Right forelimb (tissue), 1 donor: ENCODE measurements at places on chromosomes 5 and 9.

DNA sequence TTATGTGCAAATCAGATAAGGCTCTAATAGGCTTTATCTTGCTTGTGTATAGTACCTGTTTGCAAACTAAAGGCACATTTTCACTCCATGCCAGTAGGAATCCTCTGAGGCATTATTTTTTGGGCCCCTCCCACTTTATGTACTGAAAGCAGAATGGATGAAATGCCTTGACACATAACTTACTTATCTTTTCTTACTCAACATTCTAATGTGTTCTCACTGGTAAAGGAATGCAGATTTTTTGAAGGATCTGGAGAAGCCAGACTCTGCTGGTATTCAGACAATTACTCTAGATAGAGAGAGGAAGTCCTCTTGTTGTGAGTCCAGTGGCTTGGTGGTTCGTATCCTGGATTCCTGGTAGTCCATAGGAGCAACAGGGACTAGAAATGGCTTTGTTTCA is 336.7 kb downstream of the CCDC171 start:
- no peak for DNase-seq

- DNase-seq, result no peak
Observed at GRCh38 chr9:136992819-136993369, 672 bp downstream of the PAXX start.

DNA sequence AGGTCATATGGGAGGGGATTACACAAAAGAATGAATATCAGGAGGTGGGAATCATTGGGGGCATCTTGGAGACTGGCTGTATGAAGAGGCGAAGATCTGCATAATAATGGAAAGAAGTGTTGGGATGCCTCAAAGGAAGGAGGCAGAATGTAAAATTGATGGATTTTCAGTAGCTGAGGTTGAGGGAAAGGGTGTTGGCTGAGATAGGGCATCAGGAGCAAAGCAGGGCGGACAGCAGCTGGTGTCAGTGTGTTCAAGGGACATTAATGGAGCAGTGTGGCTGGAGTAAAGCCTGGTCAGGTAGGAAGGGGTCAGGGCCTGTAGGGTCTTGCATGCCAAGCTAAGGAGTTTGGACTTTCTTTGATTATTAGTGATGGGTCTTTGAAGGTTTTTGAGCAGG is 65.2 kb upstream of the TNFAIP8 start:
- DNase-seq, result no peak

DNA sequence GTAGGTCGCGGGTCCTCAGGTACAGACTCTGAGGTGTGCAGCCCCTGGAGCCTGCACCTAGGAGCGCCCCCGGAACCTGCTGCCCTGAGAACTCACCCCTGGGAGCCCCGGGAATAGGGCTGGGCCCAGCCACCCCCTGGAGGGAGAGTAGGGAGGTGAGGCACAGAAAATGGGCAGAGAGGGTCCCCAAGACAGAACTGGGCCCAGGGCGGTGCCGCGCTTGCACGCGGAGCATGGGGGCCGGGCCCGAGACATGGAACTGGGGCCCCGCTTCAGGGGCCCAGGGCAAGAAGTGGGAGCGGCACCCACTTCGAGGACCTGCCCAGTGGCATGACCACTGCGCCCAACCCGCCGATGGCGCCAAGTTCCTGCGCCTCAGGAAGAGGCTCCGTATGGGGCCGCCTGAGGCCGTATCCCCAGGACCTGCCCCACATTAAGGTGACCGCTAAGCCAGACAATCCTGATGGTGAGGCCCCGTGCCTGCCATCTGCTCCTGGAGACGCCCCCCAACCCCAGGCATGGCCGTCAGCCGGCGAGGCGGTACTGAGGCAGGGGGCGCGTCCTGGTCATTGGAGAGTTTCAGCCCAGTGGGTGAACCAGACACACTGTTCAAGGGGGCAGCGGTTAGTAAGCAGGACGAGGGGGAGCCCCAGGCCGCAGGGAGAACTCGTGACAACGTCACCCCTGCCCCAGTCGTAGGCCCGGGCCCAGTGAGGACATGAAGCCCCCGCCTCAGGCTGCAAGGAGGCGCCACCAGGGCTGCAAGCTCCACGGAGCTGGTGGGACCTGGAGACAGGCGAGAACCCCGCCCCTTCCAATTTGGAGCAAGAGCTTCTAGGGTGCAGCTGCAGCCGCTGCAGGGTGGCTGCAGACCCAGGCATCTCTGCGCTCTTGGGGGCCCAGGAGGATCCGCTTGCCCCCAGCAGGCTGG is 89.5 kb upstream of the PUM3 start:
- DNase-seq, result no peak

GRCh38 chr9:133830310-133830709 is 92.2 kb upstream of the SARDH start:
- DNase-seq, result no peak

DNA sequence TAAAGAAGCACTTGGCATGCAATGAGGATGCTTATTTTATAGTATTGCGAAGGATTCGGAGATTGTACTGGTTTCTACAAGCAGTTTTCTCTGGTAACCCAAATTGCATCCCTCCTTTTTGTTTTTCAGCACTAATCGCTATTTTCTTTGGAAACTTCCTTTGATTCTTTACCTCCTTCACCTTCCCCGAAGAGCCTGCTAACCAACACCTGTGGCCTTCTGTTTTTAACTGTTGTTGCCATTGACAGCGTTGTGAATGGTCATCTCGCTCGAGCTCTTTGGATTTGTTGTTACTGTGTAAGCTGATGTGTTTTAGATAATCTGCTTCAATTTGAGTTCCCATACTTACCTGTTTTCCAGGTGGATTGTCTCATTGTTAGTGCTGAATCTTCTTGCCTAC is 1.1 kb downstream of the CNOT6 start:
- peak; percentile 28 for DNase-seq

GRCh38 chr9:131873891-131874440 is 134.1 kb upstream of the RAPGEF1 start:
- DNase-seq, result no peak

DNA sequence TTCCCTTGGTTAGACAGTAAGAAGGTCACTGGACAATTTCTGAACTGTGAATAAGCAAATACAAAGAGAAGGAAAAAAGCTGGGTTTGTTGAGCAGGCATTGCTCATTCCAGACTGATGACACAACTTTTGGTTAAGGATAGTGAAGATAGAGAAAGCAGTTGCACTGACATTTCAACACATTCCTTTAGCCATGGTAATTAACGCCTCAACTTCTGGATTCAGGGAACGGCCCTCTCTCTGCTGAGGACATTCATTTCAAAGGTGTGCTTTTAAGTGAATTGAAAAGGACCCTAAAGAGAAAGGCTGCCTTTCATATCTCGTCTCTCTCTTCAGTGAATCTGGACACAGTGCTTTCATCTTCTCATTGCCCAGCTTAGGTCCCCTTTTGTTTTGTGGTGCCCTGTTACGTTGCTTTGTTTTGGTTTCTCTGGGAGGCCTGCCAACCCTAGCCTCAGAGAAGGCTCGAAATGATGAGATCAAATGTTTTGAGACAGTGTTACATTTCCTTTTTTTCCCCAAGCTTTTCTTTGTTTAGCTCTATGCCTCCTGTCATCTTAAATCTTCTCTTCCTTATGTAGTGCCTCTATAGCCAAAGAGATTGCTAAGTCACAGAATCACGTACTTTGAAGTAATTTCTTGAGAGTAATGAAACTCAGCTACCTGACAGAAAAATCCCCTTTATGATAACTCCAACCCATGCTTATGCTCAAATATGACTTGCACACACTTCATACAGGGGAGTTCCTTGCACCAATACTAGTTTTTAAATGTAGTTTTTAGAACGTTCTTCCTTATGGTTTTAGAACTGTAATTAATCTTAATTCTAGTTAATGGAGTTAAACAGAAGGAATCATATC is 94.4 kb upstream of the IFNE start:
- no peak for DNase-seq

DNA sequence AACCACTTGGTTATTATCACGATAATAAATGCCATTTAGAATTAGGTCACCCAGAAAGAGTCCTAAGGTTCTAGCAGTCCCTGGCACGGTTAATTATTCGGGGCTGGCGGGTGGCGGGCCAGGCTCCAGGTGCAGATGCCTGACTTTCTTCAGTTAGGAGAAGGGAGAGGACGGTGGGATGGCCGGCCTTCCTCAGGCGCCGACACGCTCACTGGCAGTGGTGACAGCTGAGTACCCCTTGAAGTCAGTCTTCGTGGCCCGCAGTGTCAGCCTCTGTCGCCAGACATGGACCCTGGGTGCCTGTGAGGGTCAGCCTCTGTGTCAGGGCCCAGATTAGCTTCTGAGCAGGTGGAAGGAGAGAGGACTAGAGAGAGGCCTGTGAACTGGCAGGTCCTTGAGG is 21.1 kb upstream of the EXOC3 start:
- no peak for DNase-seq

DNA sequence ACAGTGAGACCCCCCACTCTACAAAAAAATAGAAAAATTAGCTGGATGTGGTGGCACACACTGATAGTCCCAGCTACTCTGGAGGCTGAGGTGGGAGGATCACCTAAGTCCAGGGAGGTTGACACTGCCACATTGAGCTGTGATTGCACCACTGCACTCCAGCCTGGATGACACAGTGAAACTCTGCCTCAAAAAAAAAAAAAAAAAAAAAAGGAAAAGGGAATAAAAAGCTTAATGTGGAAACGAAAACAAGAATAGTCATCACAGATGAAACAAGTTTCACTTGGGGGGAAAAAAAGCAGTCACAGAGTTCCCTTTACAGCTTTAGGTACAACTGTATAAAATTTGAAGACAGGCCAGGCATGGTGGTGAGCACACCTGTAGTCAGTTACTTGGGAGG is 84.2 kb downstream of the FNBP1 start:
- no peak for DNase-seq

DNA sequence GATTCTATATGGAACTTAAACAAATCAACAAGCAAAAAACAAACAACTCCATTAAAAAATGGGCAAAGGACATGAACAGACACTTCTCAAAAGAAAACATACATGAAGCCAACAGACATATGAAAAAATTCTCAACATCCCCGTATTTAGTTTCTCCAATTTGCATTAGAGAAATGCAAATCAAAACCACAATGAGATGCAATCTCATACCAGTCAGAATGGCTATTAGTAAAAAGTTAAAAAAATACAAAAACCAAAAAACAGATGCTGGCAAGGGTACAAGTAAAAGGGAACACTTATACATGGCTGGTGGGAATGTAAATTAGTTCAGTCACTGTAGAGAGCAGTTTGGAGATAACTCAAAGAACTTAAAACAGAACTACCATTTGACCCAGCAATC is 342.1 kb upstream of the NUDT12 start:
- DNase-seq, result no peak

- peak; percentile 56 for DNase-seq
Observed at GRCh38 chr5:179256328-179257175, 88.7 kb downstream of the ADAMTS2 start.

DNA sequence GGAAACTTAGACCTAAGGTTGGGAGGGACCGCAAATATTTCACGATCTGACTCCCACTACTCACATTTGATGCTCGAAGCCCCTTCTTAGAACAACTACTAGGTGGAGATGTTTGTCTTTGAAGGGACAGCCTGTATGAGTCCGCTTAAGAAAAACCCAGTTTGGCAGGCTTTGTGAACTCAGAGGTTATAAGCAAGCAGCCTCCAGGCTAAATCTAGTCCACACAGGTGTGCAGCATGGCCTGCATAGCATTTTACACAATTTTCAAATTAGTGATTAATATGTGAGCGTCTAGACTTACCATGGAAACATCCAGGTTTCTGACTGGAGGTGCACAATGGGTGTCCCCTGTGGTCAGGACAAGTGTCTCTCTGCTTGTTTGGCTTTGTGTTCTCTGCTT is 127.1 kb downstream of the KIF4B start:
- DNase-seq, result no peak

DNA sequence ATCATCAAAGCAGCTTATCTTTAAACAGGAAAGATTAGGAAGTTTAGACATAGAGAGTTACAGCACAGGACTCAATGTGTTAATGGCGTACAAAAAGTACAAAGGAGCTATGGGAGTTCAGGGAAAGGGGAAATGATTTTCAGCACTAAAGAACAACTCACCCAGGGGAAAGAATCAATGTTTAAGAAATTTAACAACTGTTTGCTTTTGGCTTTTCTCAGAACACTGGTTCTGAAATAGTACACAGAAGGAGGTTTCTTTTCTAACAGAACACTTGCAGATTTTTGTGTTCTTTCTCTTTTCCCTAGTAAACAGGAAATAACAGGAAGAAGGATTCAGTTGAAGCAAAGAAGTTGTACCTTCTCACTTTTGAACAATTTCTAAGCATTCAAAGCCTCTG is 71.3 kb upstream of the GHR start:
- DNase-seq, result no peak

DNA sequence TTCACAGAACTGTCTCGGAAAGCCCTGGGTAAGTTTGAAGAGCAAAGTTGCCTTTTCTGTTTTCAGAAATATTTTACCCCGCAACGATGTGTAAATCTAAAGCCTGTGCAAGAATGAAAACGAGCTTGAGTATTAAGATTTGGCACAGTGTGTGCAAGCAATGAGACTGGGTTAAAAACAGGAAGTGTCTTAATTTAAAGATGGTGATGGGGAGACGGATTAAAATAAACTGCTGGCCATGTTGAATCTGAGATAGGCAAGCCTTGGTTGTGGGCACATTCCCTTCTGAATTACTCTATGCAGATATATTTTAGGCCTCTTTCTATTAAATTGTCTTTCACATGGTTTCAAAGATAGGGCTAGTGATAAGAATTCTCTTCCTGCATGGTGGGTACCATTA is 294.2 kb upstream of the DMRT1 start:
- no peak for DNase-seq

- no peak for DNase-seq
Observed at GRCh38 chr9:70260007-70260443, 1.2 kb downstream of the SMC5 start.

DNA sequence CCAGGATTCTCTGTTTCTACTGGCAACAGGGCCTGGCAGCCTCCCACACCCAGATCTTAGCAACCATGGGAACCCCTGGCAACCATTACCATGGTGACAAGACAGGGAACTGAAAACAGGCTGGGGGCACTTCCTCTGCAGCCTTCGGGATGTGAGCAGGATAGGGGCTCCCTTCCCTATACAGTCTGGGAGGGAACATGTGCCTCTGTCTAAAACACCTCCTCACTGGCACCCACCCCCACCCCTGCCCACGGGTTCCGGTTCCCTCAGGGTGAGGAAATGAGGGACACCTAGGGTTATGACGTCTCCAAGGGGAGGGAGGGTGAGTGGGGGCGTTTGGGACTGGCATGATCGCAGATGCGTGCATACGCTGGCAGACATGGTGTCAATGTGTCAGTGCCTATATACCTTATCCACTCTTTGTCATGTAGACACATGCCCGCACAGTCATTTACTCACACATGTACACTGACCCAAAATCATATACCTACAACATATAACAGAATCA is 3.0 kb upstream of the DNAJB5 start:
- no peak for DNase-seq

DNA sequence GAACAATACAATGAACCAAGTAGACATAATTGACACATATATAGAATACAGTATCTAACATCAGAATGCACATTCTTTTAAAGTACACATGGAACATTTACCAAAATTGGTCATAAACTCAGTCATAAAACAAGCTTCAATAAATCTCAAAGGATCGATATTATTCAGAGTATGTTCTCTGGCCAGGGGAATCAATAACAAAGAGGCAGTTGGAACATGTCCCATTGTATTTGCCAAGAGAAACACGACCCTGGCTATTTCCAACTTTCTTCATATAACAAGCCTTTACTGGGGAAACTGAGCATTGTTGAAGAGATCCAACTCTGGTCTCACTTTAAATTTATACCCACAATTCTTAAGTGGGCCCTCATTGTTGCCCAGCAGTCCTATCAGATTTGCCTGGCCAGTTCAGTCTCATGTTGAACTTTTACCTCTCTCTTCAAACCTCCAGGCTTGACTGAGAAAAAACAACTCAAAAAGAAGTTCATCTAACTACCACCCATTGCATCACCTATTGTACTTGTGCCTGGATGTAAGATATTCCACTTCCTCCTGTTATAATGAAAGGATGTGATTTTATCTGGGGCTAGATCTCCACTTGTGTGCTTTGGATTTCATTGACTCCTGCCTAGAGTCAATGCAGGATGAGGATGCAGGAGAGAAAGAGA is 162.5 kb downstream of the HSPA4 start:
- peak; percentile 16 for DNase-seq
